ENCODE measurements at places on chromosomes 6 and 20. TPM values are rescaled to one million over a fixed set of nuclear protein-coding genes. Genes with fewer than 3 reads are reported as not detected.

GRCh38 chr20:5065166-5065878, 54.4 kb downstream of the PCNA start:
- no peaks in the 10 kb centered on the region for H3K36me3 ChIP-seq
- H3K27ac ChIP-seq = no peak overlapping the region
- no peaks in the 10 kb centered on the region for H3K27me3 ChIP-seq
- no peak for DNase-seq

The HTR1B gene
- total RNA-seq = not detected

The SLC12A5 gene
- total RNA-seq = not detected

DNA sequence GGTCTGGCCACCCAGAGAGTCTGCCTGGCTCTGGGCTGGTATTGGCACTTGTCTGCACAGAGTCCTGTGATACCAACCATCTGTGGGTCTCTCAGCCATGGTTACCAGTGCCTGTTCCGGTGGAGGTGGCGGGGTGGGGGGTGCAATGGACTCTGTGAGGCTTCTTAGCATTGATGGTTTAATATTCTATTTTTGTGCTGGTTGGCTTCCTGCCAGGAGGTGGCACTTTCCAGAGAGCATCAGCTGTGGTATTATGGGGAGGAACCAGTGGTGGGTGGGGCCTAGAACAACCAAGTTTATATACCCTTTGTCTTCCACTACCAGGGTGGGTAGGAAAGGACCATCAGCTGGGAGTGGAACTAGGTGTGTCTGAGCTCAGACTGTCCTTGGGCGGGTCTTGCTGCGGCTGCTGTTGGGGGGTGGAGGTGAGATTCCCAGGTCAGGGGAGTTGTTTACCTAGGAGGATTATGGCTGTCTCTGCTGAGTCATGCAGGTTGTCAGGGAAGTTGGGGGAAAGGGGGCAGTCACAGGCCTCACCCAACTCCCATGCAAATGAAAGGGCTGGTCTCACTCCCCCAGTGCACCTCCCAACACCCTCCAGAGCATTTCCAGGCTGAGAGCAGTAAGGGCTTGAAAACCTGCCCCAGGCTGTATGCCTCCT, 117.5 kb downstream of the FLRT3 start:
- H3K4me3 ChIP-seq = no peak overlapping the region
- no peaks in the 10 kb centered on the region for H3K4me1 ChIP-seq
- no peak for DNase-seq
- H3K27ac ChIP-seq = no peak overlapping the region
- no peaks in the 10 kb centered on the region for H3K27me3 ChIP-seq

DNA sequence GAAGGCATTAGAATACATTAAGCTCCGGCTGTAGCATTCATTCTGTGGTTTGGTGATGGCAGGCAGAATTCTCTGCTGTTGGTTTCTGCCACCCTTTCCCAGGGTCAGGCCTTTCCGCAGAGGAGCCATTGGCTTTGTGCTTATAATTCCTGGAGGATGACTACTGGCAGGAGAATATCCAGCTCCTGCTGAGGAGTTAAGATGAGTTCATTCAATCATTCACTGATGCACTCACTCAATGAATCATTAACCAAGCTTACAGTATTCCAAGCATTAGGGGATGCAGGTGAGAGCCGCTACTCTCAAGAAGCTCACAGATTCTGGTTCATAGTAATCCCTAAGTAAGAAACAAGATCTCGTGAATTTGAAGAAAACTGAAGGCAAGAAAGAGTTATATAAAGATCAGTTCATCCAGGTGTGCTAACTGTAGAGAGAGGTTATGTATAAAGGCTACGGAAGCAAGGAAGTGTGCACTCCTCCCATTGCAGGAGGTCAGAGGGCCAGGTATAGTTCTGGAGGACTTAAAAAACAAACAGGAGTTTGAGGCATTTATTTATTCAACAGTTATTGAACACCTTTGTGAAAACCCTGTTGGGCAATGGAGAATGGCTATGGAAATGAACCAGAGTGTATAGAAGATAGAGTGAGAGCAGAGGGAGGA, 75.5 kb downstream of the HMGN3 start:
- H3K4me3 ChIP-seq = no peak overlapping the region
- peaks cover 3% of the 10 kb centered on the region for H3K27me3 ChIP-seq
- H3K27ac ChIP-seq = no peak overlapping the region
- H3K36me3 ChIP-seq = no peaks in the 10 kb centered on the region
- no peaks in the 10 kb centered on the region for H3K4me1 ChIP-seq

The PLCG1 gene
- 260 TPM for total RNA-seq

GRCh38 chr6:456887-457286, 65.3 kb downstream of the IRF4 start:
- H3K27ac ChIP-seq = no peak overlapping the region
- no peak overlapping the region for H3K4me3 ChIP-seq
- DNase-seq = no peak
- H3K36me3 ChIP-seq = peaks cover 2% of the 10 kb centered on the region

DNA sequence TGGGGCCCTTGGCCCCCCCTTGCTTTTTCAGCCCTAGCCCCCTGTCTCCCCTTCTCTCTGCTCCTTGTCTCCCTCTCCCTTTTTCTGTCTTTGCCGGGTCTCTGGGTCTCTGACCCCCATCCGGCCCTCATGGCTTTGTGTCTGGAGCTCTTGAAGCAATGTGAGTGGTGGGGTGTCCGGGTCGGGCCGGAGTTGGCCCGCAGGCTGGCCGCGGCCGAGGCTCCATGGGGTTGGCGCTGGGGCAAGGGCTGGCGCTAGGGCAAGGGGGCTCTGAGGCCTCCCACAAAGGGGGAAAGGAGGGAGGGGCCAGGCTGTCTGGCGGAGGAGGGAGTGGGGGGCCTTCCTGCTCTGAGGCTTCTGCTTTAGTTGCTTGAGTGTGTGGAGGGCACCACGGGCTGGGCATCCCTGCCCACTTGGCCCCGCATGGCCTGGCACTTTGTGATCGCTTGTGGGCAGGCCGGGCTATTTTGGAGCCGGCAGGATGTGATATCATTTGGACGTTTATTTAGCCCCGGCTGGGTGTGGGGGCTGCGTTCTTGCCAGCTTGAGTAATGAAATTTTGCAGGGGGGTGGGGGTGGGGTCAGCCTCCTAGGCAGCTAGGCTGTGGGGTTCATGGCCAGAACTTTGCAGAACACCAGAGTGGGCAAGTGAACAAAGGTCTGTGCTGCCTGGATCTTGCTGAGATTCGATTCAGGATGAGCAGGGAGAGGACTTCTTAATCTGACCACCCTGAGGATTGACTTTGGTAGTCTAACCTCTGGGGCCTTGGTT, 78.7 kb upstream of the MYL9 start:
- peak overlapping the region; percentile 77 for H3K27ac ChIP-seq
- DNase-seq = peak; percentile 55
- H3K36me3 ChIP-seq = no peaks in the 10 kb centered on the region
- peak overlapping the region; percentile 83 for H3K4me3 ChIP-seq
